Forelimb muscle (tissue), 1 donor: ENCODE measurements at places on chromosomes 5 and 9.

GRCh38 chr9:80550181-80550580 lies 978.4 kb downstream of the TLE4 start:
- DNase-seq = no peak

- no peak for DNase-seq
These were observed 22.0 kb upstream of the SLC46A2 start for GRCh38 chr9:112912636-112913035.

GRCh38 chr9:137756045-137756744 lies 121.4 kb upstream of the CACNA1B start:
- DNase-seq = no peak

DNA sequence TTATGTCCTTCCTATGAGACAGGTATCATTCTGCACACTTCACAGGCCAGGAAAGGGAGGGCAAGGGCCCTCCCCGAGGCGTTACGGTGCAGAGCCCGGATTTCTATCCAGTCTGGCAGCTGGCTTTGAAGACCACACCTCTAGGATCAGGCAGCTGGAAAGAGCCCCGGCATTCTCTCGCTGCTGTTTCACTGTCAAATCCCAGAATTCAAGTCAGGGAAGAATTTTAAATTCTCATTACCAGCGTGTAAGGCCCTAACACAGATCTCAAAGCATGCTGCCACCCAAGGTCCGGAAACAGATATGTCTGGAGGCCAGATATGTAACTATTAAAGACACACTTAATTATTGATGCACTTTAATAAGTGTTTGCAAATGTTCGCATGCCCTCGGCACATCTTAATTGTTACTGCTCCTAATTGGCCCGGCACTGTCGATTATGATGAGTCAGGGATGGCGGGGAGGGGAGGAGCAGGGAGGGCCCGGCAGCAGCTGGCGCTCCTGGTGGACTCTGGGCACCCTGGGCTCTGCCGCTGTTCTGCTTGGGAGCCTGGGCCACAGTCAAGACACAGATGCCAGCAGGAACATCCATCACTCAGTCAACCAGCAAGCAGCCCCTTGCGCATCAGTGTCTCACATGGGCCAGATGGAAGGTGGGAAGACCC lies 76.3 kb upstream of the BARHL1 start:
- DNase-seq = no peak

GRCh38 chr5:103120607-103121200 lies 603 bp downstream of the PPIP5K2 start:
- DNase-seq = no peak

GRCh38 chr5:167832609-167833008 lies 458.8 kb upstream of the WWC1 start:
- no peak for DNase-seq

DNA sequence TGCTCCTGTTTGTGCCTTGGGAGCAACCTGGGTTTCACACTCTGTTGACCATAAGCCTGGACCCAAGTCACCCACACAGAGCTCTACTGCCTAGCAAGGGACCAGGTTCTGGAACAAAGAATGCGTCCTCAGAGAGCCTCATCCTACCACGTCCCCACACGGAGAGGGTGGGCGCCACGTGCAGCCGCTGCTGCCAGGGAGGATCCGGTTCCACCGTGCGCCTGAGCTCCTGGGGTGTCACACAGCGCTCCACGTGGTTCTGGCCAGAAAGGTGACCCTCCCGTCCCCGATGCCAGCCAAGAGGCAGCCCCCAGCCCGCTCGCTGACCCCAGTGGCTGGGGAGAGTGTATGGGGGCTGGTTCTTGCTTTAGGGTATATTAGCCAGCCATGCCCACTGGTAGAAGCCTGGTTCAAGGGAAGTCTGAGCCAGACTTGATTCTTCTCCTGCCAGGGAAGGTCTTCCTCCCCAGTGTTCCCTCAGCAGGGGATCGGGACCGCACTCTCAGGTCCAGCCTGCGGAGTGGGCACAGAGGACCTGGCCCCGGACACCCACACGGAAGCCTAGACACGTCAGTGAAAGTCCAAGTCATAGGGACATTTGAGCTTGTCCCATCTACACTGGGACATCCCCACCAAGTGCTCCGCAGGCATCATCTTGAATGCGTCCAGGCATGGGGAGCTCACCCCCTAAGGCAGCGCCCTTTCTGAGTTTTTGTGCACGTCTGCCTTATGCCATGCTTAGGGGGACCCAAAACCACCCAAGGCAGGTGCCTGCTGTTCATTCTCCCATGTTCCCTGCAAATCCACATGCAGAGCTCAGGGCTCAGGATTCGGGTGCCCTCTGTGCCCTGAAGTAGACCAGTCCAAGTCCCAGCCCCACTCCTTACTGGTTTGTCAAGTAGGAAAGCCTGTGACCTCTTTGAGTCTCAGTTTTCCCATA lies 2.4 kb downstream of the FCN1 start:
- DNase-seq = no peak

DNA sequence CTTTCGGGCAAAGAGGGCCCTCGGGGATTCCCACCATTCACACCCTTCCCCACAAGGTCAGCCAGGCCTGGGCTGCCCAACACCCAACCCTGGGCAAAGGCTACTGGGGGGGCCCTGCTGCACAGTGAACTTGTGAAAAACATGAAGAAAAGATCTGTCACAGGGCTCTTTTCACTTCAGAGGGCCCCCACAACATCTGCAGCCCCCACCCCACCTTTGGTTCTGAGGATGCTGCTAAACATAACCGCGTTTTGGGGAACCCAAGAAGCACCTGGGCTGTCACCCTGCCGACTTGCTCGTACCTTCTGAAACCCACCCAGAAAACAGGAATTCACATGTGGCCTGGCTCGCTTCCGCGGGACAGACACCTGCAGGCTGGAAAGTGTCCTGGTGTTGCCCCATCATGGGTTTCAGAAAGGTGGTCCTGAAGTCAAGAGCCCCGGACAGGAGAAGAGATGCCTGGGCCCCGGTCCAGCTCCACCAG lies 29.3 kb downstream of the B4GALT1 start:
- no peak for DNase-seq

DNA sequence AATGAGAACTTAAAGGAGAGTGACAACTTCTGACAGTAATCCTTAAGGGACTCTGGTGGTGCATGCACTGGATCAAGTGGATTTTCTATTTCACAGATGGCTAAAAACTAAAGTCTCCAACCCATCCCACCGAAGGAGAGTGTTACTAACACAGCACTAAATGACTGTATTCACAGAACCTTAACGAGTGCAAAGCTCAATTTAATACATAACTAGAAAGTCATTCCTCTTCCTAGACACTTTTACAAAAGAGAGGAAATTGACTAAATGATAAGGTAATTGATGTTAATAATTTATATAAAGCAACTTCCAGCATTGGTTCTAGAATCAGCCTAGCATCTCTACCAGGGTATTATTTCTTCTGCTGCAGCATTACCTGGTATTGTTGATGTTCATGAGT lies 189.8 kb downstream of the ADAMTS12 start:
- no peak for DNase-seq

DNA sequence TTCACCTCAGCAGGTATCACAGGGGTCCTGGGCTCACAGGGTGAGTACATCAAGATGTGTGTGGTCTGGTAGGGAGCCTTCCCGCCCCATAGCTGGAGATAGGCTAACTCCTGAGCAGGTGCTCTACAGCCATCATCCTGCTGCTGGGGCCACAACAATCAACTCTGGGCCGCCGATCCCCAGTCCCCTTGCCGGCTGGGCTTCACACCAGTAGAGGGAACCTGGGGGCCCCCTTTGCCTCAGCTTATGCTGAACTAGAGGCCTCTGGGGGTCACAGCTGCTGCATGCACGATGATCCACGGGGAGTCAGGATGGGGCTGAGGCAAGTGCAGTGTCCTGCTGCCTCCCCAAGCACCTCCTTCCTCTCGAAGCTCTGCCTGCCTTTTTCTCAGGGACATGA lies 46.5 kb downstream of the IRF1 start:
- no peak for DNase-seq

- DNase-seq = no peak
These were observed 8.7 kb upstream of the TMEM141 start for GRCh38 chr9:136782452-136782851.
